Upper lobe of left lung (tissue), 6 donors: ENCODE measurements at places on chromosomes 12 and 14.

GRCh38 chr14:105069522-105069870 is 4.3 kb upstream of the GPR132 start:
- DNase-seq, result no peak

- DNase-seq, result no peak
Measured at GRCh38 chr12:49543914-49544815, 5.3 kb downstream of the KCNH3 start.

- DNase-seq, result no peak
Measured at GRCh38 chr12:71183846-71184245, 26.0 kb upstream of the TSPAN8 start.

GRCh38 chr12:8527250-8528130 is 13.2 kb downstream of the CLEC4E start:
- peak; percentile 76 for DNase-seq

GRCh38 chr12:44206045-44206444 is 370.2 kb downstream of the TMEM117 start:
- no peak for DNase-seq

GRCh38 chr12:116415408-116416108 is 138.1 kb upstream of the MED13L start:
- peak; percentile 44 for DNase-seq
